Lung (tissue), 17 donors: ENCODE measurements at places on chromosomes 3 and 15. TPM values are rescaled to one million over a fixed set of nuclear protein-coding genes. Genes with fewer than 3 reads are reported as not detected.
A peak's percentile ranks its signal among the peaks of the same experiment; 100 is the strongest.

DNA sequence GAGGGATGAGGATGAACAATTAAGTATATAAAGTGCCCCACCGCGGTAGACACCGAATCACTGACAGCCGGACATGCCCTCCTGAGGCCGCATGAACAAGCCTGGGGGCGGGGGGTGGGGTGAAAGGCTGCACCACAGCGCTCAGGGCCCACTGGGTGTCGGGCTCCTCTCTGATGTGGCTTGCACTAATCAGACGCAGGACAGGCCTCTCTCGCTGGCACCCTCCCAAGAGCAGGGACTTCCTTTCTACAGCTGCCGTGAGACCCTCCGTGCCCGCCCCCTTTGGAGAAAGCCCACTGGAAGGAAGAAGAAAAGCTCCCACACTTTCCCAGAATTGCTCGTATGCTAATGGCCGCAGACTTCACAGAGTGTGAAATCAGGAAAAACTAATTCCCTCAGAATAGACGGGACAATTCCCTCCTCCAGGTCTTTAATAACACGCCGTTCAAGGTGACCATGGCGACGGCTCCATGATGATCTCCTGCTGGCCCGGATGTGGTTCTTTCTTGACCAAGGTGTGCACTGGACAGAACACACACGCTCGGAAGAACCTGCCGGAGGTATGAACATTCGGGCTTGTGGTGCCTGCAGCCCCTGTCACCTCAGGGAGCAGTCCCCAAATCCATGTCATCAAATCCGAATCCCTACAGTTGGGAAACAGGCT, 32.0 kb downstream of the IQSEC1 start:
- DNase-seq = peak; percentile 49

DNA sequence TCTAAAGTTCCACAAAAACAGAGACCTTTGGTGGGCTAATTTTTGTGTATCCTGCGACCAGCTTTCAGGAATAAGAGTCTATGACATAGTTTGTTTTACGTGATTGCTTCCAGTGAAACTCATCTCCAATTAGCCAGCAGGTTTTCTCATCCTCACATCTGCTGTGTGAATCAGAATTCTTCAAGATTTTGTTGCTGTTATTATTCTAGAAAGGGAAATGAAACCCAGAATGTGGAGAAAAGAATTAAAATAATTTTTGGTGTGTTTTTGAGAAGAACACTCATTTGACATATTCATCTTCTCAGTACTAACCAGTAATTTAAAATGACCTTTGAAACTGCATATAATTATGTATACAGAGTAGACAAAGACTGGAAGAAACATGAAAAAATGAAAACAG, 175.9 kb downstream of the USP13 start:
- DNase-seq = no peak

- no peak for DNase-seq
Measured at GRCh38 chr3:168048414-168049330, 47.1 kb downstream of the GOLIM4 start.

GRCh38 chr3:109275702-109276293, 40.5 kb downstream of the DPPA2 start:
- DNase-seq = peak; percentile 68

DNA sequence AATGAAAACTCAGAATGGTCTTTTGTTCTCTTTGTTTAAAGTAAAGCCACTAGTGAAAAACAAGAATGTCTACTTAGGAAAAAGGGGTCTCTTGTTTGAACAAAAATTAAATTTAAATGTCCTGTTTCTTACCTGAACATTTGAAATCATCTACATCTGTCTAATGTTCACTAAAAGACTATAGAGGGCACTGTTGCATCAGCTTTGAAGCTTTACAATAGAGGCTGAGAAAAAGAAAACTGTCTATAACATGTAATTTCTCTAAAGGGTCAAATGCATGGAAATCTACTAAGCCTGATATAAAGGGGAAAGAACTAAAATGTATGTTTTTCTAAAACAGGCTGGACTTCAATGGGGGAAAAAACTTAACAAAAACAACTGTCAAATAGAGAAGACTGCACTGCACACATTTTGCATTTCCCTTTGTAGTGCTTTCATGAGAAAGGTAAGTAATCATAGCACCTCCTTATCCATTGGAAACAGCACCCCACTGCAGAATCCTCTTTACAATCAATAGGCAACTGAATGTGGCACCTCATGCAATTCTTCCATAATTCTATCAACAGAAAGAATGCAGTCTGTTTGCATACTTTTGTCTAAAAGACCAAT, 26.3 kb downstream of the DPH6 start:
- no peak for DNase-seq

DNA sequence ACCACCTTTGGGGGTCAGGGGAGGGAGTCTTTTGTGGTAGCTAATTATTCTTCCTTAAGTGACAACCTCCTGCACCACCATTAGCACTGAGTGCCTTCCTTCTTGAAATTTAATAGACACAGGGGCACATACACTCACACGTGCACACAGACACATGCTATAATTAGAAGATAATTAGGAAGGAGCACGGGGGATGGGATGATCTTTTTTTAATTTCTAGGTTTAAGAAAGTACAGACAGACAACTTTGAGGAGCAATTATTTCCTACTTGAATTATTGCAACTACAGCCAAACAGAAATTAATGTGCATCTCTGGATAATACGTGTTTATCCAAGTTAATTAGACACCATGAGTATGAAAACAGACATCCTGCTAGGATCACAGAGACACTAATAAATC, 44.8 kb upstream of the GUCA1C start:
- no peak for DNase-seq

DNA sequence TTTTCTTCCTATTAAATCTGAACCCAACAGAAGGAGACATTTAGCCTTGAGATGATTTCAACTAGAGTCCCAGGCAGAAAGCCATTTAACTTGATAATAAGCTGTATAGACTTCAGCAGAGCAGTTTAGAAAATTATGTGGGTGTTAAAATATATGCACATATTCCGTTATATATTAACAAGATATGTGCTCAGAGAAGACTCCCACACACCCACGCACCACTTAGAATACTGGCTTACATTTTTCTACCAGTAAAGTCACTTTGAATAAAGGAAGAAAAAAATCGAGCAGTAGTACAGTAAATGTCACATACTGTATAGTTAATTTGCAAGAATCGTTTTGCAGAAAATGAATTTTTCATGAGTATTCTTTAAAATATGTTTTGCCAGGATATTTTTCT, 599.3 kb downstream of the FGF12 start:
- no peak for DNase-seq

- no peak for DNase-seq
Measured at GRCh38 chr3:195075941-195076875, 194.8 kb downstream of the XXYLT1 start.

DNA sequence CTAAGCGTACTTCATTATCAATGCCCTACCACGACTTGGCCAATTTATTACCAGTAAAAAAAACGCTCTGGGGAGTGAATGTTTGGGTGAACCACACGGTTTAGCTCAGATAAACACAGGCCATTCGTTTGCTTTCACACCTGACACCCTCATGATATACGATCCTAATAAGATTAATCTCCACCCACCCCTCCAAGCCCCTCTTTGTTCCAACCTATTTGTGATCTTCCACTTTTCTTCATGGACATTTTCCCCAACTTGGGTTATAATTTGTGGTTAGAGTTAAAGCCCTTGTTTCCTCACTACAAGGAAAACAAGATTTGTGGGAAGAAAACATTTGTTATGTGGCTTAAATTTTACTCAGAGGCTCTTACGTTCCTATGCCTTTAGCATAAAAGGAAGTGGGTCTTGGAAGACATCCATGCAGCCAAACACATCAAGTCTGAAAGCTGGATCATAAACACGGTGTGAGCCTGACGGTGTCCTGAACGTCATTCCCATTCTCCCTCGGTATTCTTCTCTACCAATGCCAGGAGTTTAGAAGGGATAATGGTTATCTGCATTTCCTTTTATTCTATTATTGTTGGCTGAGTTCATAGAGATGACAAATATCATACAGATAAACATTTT, 518.9 kb downstream of the NR2F2 start:
- peak; percentile 52 for DNase-seq

- no peak for DNase-seq
Measured at GRCh38 chr15:46331546-46331945, 696.7 kb downstream of the SQOR start.

DNA sequence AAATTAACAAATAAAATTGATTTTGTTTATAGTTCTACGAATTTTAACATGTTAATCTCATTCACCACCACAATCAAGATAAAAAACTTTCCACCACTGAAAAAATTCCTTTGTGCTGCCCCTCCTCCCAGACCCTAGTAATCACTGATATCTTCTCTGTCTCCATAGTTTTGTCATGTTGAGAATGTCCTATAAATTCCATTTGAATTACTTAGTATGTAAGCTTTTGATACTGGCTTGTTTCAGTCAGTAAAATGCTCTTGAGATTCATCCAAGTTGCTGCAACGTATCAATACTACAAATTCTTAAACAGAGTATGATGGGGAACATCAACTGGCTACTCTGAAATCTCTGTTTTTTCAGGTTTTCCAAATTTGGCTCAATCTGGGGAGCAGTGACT, 129.6 kb downstream of the CTNNB1 start:
- no peak for DNase-seq

- DNase-seq = no peak
Measured at GRCh38 chr3:155069729-155070128, 10.4 kb upstream of the MME start.

DNA sequence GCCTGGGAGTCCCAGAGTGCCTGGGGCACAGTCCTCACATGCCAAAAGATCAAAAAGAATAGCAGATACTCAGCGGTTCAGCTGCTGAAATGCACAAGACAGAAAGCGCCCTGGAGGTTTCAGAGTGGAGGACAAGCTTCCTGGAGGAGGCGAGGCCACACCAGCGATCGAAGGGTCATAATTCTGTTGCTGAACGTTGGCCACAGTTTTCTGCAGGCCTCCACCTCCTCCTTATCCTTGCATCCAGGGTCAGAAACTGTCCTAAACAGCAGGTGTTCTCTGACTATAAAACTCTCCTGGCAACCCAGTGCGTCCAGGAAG, 220.3 kb upstream of the LINGO1 start:
- no peak for DNase-seq

- no peak for DNase-seq
Measured at GRCh38 chr3:139118835-139119234, 74.1 kb upstream of the PRR23C start.

DNA sequence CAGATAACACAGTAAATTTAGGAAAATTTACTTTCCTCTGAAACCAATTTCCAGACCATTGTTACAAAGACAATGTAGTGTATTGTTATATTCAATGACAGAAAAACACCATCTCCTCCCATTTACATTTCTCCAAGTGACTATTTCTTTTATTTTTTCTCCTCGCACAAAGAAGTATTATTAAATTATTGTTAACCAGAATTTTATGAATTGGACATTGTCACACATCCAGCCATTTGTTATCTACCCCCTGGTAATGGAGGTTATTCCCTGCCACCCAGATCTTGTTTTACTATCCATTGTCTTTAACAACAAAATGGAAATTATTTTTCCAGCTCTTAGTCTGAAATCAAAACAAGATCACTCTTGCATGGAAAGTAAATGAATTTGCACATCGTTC, 511.3 kb downstream of the FGF12 start:
- DNase-seq = no peak

GRCh38 chr3:52525680-52526561, 7.7 kb downstream of the NT5DC2 start:
- peak; percentile 53 for DNase-seq

- DNase-seq = peak; percentile 25
Measured at GRCh38 chr3:81352867-81353266, 408.6 kb downstream of the GBE1 start.

DNA sequence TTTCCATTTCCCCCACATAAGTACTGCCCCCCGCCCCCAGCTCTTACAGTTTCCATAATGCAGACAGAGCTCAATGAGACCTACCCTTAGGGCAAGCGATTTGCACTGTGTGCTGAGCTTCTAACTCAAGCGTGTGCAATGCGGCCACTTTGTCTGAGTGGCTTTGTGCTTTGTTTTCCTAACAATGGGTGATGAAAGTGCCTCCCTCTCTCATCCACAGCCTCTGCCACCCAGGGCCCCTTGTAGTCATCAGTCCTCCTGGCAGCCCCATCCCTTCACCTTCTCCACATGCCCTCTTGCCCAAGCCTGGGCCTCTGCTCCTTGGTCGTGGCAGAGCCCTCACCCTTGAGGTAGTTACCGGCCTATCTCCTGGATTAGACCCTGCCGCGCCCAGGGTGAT, 17.2 kb downstream of the DAPK2 start:
- no peak for DNase-seq

GRCh38 chr15:26037369-26037768, 174.2 kb upstream of the ATP10A start:
- DNase-seq = no peak

The ALS2CL gene
- 44.2 TPM for total RNA-seq

The GATM gene
- 12.2 TPM for total RNA-seq

The ATP11B gene
- total RNA-seq = 111 TPM

The CADM2 gene
- total RNA-seq = 3.3 TPM

The MLF1 gene
- total RNA-seq = 29.1 TPM

The FAM107A gene
- 83.6 TPM for total RNA-seq

The GUCA1C gene
- total RNA-seq = not detected

The RAB6B gene
- 3.3 TPM for total RNA-seq

The LARP6 gene
- total RNA-seq = 8.6 TPM

The CCDC80 gene
- total RNA-seq = 63.3 TPM

The ACKR2 gene
- total RNA-seq = 5.7 TPM

The GOLGA6L24 gene
- total RNA-seq = not detected

The ZIC1 gene
- not detected for total RNA-seq

The MESP2 gene
- 0.55 TPM for total RNA-seq

The THOC7 gene
- total RNA-seq = 39.9 TPM

The CHRNA7 gene
- total RNA-seq = 1.6 TPM
